ENCODE measurements at places on chromosomes 13 and 19.

DNA sequence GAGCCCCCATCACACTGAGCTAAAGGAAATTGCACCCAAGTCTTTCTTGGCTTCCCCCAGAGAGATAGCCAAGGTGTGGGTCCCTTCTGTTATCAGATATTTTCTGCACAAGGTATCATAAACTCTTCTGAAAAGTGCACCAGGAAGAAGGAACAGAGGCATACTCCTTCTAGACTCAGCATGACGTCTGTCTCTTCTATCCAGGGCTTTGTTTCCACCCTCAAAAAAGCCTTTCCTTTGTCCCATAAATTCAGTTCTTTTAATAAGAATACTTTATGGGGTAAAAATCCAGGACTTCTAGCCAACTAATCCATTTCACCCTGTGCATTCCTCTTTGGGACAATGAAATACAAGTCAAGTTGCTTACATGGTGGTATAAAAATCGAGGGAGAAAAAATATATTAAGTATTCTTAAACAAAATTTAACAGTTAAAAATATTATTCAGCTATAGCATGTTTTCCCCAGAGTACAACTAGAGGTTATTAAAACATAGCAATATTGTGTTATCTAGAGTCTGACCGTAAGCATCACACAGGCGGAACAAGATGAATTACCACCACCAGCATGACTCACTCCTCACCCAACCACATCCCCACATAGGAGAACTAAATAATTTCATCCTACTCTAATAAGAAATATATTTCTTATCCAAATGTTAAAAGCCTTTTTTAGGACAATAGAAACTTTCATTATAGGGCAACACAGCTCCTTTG lies 79.9 kb upstream of the GPC6 start:
- DNase-seq, result no peak

DNA sequence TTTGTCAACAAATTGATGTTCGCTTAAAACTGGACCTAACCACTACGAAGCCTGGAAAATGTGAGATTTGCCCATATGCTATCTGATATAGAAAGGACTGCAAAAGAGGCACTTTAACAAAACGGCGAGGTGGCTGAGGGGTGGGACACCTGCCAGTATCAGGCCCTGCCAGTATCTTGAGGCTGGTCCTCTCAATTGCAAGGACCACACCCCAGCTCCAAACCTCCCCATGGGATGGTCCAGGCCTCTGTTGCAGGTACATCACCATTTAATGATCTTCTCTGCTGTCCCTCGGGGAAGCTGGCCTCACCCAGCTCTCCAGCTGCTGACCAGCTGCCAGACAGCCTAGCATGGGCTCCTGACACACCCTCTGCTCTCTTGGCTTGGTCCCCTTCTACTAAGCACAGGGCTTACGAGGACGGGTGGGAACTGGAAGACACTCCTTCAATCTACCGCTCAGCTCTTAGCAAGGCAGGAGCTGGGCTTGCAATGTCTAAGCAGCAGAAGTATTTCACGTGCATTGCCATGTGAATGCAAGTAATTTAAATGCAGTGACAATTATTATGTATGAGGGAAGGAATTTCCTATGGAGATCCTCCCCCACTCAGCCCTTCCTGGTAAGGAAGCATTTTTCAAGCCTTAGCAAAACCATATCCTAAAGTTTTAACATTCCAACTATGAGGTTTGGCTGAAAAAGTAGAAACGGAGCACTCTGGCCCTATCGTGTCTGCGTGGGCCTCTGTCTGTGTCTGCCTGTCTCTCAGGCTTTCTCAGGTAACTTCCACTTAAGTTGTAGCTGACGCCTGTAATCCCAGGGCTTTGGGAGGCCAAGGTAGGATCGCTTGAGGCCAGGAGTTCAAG lies 63.9 kb downstream of the LATS2 start:
- DNase-seq, result no peak

GRCh38 chr13:96730676-96731075 lies 263.6 kb downstream of the OXGR1 start:
- no peak for DNase-seq

- no peak for DNase-seq
These were observed 6.0 kb downstream of the TMED1 start for GRCh38 chr19:10829967-10830366.

DNA sequence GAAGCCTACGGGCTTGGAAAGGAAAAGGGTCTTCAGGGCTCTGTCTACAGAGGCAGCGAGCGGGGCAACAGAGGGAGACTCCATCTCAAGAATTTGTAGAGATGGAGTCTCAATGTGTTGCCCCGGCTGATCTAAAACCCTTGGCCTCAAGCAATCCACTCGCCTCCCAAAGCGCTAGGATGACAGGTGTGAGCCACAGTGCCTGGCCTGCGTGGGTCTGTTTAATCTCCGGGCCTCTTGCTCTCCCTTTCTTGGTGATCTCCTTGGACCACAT lies 8.1 kb downstream of the RPS9 start:
- no peak for DNase-seq

GRCh38 chr19:1291761-1292418 lies 6.2 kb downstream of the EFNA2 start:
- DNase-seq, result no peak

DNA sequence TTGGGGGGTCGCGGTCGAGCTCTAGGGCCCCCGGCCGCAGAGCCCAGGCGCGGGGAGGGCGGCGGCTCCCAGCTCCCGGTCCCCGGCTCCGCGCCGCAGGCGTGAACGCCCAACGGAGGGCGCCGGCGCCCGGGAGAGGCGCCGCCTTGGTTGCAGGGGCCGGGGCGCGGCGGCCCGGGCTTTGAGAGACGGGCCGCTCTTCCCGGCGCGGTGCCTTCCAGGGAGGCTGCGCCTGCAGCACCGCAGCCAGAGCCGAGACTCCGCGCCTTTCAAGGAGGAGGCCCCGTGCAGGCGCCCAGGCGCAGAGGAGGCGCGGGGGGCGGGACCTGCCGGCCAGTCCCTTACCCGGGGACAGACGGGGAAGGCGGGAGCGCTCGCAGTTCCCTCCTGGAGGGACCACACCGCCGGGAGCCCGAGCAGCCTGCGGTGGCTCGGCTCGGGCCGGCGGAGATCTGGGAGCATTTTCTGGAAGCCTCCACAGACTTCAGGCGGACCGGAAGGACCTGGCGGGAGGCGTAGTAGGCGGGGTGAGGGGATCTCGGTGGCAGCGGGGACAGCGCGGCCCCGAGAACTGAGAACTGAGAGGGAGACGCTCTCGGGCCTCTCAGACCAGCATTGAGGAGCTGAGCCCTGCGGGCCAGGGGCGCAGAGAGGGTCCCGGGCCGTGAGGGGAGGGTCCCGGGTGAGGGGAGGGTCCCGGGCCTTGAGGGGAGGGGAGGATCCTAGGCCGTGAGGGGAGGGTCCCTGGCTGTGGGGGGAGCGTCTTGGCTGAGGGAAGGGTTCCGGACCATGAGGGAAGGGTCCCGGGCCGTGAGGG lies 25.5 kb upstream of the MCF2L start:
- peak; percentile 30 for DNase-seq

DNA sequence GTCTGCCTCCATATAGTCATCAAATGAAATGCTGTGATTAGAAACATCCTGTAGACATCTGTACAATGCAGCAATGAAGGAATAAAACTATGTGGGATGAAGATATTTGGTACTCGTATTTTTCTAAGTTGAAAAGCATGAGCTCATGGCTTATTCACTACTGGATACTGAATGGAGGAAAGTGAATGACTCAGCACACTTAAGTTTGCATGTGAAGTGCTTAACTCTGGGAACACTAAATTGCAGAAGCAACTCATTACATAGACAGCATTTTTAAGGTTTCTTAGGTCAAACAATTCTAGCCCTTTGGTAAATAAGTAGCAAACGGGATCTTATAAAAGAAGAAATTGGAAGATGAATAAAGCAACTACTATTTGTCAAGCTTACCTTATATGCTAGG lies 429.0 kb upstream of the MIR17HG start:
- no peak for DNase-seq

- no peak for DNase-seq
These were observed 10.0 kb downstream of the ATP7B start for GRCh38 chr13:52001120-52001731.

GRCh38 chr13:19681517-19681916 lies 48.1 kb downstream of the MPHOSPH8 start:
- peak; percentile 38 for DNase-seq

DNA sequence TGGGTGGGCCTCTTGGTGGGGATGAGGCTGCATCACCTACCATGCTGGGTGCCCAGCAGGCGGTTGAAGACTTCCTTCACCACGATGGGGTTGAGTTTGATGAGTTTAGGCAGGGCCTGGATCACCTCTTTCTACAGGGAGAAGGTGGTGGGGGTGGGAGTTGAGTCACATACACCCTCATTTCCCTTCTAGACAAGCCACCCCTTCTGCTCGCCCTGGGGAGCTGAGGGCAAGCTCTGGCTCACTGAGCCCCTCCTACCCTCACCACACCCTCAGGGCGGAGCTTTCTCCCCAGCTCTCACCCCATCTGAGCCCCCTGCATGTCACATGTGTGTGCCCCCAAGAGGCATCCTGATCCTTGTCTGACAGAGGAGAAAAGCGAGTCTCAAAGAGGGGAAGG lies 7.6 kb upstream of the RSPH6A start:
- DNase-seq, result no peak

- DNase-seq, result no peak
These were observed 15.4 kb upstream of the SIGLEC6 start for GRCh38 chr19:51546650-51547396.

DNA sequence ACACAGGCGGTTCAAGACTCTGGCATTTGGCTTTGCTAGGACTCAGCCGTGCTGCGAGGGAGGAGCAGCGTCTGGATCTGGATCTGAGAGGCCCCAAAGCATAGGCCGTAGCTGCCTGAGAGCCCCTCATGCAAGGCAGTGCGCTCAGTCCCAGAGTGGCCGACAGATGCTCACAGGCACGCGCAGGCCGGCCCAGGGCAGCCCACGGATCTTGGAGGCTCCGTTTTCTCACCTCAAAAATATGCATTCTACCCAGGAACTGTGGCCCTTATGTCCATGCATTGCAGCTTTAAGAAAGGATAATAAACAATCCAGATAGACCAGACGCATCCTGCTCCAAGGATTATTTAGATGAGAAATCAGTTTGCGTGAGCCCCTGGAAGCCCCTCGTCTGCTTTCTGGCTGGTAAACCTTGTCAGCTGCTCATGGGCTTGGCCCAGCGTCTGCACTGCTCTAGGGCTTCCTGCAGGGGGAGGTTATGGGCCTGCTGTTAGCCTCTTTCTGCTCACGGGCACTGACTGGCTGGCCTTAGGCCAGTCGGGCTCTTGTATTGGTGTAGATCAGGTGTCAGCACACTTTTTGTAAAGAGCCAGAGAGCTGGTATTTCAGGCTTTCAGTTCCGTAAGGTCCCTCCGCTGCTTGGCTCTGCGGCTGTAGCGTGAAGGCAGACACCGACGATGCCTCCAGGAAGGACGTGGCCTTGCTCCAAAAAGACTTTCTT lies 24.2 kb downstream of the TEX29 start:
- no peak for DNase-seq

DNA sequence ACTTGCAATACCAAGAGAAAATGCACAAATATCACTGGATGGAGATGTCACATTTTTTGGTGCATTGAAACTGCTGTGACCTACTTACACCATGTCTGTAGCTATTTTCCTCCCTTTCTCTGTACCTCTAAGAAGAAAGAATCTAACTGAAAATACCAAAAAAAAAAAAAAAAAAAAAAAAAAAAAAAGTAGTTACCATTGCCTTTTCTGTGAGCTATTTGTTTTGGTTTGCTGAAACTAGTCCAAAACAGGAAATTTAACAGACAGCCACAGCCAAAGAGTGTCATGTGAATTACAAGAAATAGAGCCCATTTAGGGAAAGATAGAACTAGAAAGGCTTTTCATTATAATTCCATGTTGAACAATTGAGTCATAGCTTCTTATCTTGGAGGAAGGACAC lies 37.3 kb downstream of the TNFSF13B start:
- DNase-seq, result no peak

DNA sequence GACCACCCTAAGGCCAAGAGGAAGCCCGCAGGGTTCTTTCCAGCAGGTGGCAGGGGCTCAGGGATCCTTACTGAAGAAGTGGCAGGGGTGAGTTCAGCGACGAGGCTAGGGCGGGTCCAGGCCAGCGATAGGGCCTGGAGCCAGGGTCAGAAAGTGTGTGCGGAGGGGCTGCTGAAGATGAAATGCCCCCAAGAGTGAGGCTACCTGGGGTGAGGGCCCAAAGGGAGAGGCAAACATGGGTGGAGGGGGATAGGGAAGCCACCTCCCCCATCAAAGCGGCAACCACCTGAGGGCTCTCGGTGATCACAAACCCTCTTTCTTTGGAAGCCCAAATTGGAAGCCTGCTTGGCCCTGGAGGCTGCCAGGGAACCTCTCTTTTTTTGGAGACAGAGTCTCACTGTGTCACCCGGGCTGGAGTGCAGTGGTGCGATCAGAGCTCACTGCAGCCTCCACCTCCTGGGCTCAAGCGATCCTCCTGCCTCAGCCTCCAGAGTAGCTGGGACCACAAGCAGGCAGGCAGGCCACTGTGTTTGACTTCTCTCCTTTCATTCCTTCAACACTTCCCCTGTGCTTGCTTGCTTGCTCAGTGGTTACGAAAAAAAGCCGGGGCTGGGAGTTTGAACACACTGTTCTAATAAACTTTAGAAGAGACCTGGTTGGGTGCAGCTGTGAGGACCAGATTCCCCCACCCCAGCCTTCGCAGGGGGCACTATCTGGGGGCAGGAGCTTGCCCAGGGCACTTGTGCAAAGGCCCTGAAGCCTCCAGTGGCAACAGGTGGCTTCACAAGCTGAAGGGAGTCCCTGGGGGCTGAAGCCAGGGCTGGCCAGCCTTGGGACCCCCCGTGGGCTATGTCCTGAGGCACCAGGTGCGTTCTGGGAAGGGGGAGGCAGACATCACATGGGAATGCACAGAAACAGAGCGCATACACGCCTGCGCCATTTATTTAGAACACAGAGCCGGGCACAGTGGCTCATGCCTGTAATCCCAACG lies 1.4 kb upstream of the ATP8B3 start:
- DNase-seq, result no peak

GRCh38 chr13:48679941-48680680 lies 26.4 kb downstream of the CYSLTR2 start:
- DNase-seq, result no peak

GRCh38 chr13:109110159-109110558 lies 480.7 kb downstream of the MYO16 start:
- DNase-seq, result no peak

GRCh38 chr13:90686442-90686841 lies 661.0 kb upstream of the MIR17HG start:
- no peak for DNase-seq

GRCh38 chr13:23899555-23899954 lies 2.3 kb upstream of the C1QTNF9B start:
- DNase-seq, result peak; percentile 53

DNA sequence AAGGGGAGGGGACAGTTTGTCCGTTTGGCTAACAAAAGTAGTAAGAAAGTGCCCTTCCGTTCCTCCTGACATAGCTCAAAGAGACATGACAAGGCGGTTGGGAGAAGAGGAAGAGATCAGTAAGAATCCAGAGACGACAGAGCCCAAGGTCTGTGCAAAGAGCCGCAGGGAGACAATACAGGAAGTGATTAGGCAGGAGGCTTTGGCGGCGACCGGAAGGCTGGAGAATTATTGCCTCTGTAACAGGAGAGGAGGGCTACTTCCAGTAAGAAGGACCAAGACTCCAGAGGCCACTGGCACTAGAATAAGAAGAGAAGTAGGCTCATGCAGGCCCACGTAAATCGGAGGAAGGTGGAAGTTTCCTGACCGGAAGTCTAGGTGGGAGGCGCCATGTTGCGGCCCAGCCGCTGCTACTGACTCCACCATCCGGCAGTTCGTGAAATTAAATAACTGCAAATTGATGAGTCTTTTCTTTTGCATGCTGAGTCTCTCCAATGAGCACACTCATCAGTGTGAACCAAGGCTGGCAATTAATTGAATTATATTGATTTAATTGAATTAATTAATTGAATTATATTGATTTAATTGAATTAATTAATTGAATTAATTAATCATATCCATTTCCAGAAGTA lies 9.9 kb downstream of the RFX2 start:
- DNase-seq, result peak; percentile 61

- no peak for DNase-seq
These were observed 77.7 kb upstream of the MYO16 start for GRCh38 chr13:108551674-108552073.

Data from activated naive CD4-positive, alpha-beta T cell treated with anti-CD3 and anti-CD28 coated beads for 36 hours (primary cell).